Fibroblast of lung (primary cell): ENCODE measurements at places on chromosomes 13 and 19. TPM values are rescaled to one million over a fixed set of nuclear protein-coding genes. Genes with fewer than 3 reads are reported as not detected.
A peak's percentile ranks its signal among the peaks of the same experiment; 100 is the strongest.

Gene SPC24
- 3.9 and 32.0 TPM in 2 replicates for total RNA-seq

Gene NCR1
- not detected in 2 replicates for total RNA-seq

Gene STOML3
- not detected in 2 replicates for total RNA-seq

DNA sequence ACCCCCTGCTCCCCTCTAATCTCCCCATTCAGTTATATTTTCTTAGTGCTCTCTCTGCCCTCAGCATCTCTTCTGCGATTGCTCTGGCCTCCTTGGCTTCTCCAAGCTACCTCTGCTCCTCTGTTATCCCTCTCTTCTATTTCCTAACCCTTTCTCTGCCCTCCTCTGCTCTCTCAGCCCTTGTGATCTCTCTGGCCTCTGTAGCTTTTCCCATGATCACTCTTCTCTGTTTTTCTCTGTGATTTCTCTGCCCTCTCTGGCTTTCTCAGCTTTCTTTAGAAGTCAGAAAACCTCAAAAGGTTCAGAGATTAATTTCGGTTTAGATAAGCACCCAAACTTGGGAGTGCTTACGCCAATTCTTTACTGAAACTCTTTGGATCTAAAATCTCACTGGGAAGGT is 795.0 kb downstream of the DIAPH3 start:
- no peak for DNase-seq

DNA sequence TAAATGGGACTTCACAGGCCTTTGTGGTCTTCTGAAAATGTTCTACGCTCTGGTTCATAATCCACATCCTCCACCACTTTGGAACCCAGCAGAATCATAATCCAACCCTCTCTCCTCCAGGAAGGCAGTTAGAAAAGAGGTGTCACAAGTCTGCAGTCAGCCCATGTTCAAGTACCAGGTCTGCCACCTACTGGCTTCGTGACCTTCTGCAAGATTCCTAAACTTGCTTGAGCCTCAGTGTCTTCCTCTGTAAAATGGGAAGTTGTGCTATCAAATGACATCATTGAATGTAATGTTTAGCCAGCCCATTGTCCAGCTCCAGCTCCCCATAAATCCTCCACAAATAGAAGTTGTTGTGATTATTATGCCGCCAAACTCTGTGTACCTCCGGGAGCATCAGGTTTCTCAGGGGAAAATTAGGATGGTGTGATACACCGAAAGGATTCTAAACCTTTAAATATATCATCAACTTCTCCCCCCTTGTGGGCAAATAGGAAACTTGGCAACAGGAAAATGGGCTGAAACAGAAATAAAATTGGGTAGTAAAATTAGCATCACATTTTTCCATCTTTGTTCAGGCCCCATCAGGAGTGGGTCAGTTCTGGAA is 109.7 kb downstream of the NUFIP1 start:
- peak; percentile 60 for DNase-seq
